ENCODE measurements at places on chromosomes 4 and X. TPM values are rescaled to one million over a fixed set of nuclear protein-coding genes. Genes with fewer than 3 reads are reported as not detected.

GRCh38 chrX:47204970-47205369 is 11.3 kb downstream of the UBA1 start:
- no peak for DNase-seq

DNA sequence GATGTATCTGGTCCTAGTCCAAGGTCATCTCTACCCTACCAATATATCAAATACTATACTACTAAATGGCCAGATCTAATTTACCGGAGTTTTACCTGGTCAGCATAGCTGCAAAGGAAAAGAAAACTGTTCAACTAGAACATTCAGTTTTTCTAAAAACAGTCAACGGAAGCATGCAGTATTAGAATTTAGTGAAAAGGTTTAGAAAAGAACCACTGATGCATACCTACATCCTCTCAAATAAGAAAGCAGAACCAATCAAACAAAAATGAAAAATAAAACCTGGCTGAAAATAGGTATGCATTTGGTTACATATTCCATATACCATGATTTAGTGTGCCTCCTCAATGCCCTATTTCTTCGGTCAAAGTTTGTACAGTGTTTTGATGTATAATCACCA is 140.0 kb downstream of the CHM start:
- no peak for DNase-seq

DNA sequence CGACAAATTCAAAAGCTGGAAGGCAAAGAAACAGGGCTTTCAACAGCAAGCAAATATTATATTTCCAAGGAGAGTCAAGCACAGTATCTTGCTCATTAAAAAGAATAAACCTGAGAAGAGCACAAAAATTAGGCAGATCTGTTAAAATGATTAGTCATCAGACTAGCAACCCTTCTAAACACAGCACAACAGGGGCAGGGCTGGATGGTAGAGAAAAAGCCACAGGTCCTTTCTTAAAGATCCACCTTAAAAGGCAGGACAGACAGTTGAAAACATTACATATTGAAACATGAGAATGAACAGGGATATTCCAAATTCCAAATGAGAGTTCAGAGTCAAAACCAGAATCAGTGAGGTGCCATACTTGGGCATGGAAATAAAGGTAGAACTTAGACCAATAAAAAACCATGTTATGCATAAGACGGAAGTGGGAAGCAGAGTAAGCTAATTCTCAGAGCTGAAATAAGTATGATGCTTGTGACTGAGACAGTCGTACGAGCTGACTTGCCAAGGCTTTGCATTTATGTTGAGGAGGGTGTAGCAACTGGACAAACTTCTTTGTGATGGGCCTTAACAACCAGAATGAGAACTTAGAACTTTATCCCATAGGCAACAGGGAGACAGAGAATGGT is 126.9 kb upstream of the FAM9B start:
- no peak for DNase-seq

DNA sequence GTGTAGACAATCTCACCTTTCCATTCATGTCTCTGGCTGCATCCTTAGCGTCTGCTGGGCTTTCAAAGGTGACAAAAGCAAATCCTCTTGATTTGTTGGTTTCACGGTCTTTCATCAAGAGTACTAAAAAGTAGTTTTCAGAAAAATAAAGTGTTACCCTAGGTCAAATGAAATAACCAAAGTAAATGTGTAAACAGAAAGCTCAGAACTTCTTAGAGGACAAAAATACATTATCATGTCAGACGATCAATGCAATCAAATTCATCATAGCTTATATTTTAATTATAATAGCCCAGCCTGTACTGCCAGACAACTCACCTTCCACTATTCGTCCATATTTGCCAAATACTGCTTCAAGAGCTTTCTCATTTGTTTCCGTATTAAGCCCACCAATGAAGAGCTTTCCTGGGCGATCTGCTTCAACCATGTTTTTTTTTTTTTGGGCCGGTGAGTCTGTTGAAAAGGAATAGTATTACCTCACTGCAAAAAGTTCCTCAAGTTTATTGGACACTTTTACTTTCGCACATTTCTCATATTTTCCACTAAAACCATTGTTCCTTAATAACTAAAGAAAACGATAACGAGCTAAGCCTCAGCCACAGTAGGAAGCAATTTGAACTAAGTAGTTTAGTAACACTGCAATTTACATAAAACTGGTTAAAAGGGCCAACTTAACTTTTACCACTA is 1.4 kb downstream of the RBMX start:
- DNase-seq: no peak

DNA sequence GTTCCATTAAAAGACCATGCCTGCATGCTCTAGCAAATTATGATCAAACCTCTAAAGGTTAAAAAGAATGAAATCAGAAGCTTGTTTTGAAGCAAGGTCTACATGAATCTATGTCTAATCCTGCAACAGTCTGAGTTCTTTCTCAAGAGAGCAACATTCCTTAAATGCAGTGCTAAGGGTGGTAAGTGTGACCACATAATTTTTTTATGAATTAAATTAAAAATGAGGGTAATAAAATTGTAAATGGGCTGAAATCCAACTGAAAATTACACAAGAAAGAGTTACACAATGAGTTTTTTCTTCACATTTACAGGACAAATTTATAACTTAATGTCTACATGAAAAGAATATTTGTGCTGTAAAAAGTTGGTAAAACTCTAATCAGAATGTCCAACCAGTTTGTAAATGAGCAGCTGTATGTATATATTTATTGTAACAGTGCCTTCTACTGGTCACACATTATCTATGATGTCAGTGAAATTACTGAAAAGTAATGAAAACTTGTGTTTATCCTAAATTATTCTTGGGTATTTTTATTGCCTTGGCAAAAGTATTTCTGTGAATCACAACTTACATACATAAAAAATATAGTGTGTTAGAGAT is 336.3 kb upstream of the PITX2 start:
- DNase-seq: no peak

The PAGE1 gene
- total RNA-seq: not detected

DNA sequence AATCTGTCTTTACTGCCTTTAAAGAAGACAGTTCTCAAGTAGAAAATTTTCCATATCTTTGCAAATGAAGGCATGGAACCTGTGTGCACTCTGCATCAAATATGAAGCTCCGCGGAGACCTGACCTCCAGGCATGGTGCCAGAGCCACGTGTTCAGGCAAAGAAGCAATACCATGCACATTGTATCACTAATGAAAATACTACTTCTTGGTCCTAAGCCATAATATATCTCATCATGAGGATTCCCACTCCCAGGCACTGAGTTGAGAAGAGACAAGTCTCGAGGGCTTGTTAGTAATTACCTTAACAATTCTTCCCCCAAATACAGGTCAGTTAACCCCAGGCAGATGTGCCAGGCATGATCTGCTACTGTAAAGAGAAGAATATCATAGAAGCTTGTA is 56.7 kb downstream of the PCDH19 start:
- DNase-seq: no peak

GRCh38 chr4:40471923-40472322 is 136.8 kb downstream of the CHRNA9 start:
- DNase-seq: no peak

DNA sequence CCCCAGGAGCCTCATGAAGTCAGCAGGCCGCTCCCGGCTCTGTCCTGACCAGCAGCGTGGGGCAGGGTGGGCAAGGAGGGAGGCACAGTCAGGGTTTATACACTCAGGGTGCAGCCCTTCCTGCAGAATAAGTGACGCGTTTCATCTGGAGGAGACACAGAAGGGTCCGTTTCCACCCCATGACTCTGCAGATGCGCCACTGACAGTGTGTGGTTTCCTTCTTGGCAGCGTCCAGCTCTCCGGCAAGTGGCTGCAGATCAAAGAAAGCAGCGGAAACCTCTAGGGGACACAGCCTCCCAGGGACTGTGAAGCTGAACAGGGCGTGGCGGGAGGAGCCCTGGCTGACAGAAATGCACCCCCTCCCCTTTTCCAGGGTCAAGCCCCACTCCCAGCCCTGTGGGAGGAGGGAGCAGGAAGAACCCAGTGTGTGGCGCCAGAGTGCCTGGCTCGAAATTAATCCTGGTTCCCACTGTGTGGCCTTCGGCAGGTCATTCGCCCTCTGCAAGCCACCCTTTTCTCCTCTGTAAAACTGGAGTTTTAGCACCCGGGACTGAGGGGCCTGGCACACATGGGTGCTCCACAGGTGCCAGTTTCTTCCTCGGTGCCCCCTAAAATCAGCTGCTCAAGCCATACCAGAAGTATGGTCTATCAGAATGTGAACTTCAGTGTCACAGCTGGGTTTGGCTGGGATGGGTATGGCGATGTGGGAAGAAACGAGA is 17.3 kb upstream of the TBC1D14 start:
- DNase-seq: peak; percentile 36

GRCh38 chr4:114265342-114265741 is 285.9 kb upstream of the ARSJ start:
- no peak for DNase-seq

The NDP gene
- total RNA-seq: not detected

DNA sequence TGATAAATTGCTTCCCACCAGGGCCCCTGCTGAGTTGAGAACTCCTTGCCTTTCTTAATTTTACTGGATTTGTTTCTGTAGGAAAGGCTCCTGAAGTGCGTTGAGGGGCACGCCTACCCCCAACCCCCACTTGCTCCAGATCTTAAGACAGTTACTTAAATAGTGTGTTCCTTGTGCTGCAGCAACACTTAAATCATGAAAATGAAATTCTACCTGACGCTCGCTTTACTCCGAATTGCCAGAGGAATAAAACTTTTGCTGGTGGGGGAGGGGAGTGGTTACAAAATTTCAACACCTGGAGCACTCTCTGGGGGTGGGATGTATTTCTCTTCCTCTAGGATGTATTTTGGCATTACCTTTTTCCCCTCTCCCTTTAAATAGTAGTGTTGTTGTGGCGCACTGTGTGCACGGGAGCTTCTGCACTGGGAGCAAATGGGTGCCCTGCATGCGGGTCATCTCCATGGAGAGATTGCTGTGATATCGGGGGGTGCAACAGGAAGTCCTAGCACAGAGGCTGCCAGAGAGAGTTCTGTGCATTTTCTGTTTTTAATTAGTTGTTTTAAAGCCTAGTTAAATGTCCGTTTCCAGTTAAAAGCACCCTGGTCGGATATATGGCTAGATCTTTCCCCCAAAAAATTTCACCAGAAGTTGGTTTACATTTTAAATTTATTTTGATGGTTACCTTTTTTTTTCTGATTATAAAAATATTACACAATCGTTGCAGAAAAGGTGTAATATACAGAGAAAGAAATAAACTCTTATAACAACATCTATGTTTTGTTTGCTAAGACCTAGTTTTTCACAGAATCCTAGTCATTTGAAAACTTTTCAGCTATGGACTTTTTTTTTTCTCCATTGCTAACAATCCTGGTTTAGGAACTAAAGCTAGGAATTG is 207.7 kb downstream of the SOWAHB start:
- DNase-seq: no peak

The PLS3 gene
- total RNA-seq: 0.99 TPM

DNA sequence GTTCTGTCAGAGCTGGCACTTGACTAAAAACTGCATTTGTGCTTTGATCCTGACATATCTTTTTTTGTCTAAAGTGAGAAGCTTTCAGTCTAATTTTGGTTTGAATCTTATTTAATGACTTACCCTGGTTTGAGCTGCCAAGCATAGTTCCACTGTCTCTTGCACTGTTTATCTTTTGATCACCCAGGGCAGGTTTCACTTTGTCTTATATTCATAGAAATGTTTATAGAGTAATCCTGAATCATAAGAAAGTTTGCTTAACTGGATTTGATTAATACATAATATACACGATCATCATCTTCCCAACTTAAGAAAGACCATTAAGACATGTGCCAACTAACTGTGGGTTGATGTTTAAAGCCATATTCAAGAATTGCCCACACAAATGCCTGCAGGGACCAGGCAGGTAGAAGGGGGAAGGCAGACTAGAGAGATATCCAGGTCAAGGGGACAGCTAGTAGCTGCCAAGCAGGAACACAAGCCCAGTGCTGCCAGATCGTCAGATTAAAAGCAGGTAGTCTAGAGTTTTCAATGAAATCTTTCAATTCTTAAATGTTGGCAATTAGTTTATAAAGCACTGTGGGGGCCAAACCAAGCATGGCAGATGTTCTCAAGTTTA is 1.9 kb downstream of the GK start:
- DNase-seq: no peak

The ESX1 gene
- not detected for total RNA-seq

DNA sequence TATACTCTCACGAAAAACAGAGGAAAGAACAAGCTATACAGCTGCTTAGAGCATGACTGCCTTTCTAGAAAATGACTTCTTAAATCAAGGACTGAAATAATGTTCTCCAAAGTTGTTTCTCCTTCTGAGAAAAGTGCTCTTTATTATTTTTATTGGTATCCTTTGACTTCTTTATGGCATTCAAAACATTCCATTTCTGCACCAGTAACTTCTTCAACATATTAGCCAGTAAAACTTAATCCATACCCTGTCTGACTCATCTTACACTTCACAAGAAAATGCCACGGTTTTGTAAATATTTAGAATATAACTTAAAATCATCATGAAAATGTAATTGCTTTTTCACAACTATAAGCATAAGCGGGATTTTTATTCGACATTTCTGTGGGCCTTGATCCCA is 180.4 kb downstream of the NR3C2 start:
- no peak for DNase-seq

The OTUD4 gene
- total RNA-seq: 50.0 TPM

DNA sequence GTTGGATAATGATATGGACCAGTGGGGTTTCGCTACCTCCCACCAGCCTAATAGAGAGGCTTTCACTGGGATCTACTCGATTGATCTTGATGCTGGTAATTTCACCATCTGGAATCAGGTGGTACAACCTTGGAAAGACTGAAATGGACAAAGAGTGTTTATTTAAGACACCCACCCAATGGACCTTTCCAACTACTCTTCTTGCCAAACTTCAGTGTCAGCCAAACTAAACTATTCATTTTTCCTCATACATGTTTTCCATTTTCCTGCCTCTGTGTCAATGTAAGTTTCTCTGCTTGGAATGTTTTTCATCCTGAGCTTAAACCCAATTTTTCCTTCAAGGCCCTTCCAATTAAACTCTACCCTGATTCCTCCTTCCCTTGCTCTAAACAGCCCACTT is 92.6 kb downstream of the LNX1 start:
- DNase-seq: no peak

DNA sequence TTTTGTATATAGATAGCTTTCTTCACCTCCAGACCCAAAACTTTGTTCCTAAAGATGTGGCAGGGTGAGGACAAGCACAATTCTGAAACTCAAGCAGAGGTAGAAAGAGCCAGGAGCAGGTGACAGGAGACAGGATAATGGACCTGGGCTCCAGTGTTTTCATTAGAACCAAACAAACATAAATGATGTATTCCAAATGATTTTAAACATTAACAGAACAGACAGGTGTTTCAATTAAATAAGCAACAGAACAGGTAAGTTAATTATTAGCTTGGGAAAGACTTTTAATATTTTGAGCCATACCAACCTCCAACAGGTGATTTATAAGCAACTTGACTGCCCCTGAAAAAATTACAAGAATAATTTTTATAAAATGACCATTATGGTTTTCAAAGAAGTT is 459.4 kb upstream of the LCORL start:
- no peak for DNase-seq

The PTCHD1 gene
- not detected for total RNA-seq

DNA sequence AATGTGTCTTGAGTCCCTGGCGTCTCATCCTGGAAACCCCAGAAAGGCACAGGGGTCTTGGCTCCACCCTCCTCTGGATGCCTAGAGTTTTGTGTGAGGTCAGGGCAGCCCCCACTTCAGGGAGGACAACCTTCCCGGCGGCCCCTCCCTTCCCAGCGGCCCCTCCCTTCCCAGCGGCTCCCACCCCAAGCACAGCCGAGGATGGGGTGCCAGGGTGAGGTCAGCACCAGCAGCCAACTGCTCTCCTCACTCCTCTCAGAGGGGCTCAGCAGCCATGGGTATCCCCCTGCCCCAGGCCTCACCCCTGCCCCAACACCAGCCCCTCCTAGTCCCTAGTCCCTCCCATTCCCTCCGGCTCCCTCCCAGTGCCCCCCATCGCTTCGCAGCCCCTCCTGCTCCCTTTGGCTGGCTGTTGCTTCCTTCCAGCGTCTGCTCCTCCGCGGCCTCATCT is 17.4 kb downstream of the DGKQ start:
- DNase-seq: no peak

All from activated T-cell treated with anti-CD3 and anti-CD28 coated beads, Interleukin-2, amount 50 U/mL, for 72 hours (primary cell).